ENCODE measurements at places on chromosomes 2 and 18.

DNA sequence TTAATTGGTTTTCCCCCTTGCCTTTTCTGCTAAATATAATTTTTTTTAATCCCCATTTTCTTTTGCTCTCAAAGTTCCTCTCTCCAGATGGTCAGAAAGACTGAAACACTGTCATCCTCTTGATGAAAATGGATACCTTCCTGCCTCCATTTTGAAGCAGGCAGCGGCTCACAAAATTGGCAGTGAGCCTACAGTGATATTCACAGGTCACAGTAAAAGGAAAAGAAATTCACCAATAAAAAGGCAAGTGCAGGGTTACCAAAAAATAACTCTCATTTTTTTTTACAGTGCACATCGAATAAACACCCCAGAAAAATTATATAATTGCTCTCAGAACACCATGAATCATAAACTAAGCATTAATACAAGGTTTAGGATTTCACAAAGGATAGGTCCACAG lies 307.5 kb downstream of the TCF4 start:
- no peak for DNase-seq

DNA sequence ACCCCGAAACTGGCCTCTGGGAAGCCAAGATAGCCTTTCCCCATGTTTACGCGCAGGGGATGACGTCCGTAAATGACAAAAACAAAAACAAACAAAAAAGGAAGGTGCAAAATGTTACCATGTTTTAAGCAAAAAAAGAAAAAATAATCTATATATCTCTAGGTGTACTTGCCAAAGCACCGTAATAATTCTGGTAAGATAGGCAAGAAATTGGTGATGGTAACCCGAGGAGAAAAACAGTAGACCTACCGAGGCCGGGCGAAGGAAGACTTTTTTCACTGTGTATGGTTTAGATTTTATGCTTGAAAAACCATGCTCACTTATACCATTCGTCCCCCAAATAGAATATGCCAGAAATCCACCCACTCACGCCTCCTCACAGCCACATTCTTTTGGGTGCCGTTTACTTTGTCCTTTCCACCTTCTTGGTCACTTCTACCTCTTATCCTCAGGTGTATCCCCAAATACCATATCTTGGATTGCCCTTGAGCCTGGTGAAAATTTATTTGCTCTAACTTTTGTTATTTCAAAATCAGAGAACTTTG lies 8.0 kb downstream of the GATA6 start:
- DNase-seq, result no peak

DNA sequence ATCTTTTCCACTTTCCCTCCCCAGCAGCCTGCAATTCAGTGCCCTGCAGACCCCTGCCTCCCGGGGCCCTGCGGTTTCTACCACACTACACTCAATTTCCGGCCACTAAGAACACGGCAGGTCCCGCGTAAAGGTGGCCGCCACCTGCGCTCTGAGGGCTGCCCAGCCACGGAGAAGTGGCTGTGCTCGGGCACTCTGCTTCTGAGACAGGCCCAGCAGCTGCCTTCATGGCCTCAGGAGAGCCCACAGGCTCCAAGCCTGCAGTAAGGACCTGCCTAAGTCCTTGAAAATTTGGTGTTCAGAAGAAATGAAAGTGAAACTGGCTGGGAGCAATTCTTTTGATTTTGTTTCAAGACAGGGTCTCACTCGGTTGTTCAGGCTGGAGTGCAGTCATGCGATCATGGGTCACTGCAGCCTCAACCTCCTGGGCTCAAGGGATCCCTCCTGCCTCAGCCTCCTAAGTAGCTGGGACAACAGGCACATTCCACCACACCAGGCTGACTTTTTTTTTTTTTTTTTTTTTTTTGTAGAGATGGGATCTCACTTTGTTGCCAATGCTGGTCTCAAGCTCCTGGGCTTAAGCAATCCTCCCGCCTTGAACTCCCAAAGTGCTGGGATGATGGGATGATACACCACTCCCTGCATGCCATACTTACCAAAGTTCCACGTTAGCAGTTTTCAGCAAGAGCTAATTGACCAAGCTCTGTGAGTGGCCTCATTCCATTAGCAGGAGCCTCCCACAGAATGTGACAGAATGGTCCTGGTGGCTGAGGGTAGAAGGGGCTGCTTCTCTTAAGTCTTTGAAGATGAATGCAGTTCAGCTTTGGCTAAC lies 14.6 kb upstream of the ALPP start:
- no peak for DNase-seq

- DNase-seq, result peak; percentile 20
Measured at GRCh38 chr2:208373460-208374089, 33.0 kb upstream of the PTH2R start.

GRCh38 chr2:29052807-29053206 lies 21.5 kb downstream of the PCARE start:
- no peak for DNase-seq

DNA sequence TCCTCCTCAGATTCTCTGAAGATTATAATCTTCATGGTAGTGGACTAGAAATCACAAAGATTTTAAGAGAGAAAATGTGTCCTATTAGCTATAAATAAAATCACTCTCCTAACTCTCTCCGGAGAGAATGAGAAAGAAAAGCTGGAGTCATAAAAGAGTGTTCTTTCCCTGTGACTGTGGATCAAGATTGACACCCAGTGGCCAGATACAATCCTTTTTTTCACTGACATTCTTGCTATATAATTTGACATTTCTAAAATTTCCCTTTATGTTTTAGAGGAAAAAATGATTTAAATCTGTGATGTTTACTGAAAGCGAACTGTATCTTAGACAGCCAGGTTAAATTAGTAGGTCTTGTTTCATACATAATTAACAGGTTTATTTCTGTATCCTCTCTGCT lies 35.4 kb upstream of the LRP2 start:
- DNase-seq, result no peak

DNA sequence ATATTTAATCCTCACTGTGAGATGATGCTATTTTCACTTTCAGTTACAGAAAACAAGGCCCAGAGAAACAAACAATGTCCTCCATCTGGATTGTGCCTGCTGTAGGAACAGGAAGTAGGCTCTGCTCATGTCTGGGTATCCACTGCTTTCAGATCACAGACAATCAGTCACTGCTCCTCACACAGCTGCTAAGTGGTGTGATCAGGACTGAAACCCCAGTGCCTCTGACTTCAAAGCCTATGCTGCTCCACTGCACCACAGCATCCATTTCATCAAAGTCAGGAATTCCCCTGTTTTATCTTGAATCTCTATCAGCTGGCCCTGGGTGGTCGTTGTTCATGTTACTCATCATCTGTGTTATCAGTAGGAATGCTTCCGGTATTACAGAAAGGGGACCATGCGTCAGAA lies 303.8 kb upstream of the TRIB2 start:
- no peak for DNase-seq

GRCh38 chr18:11258039-11258610 lies 108.8 kb upstream of the PIEZO2 start:
- DNase-seq, result peak; percentile 38

DNA sequence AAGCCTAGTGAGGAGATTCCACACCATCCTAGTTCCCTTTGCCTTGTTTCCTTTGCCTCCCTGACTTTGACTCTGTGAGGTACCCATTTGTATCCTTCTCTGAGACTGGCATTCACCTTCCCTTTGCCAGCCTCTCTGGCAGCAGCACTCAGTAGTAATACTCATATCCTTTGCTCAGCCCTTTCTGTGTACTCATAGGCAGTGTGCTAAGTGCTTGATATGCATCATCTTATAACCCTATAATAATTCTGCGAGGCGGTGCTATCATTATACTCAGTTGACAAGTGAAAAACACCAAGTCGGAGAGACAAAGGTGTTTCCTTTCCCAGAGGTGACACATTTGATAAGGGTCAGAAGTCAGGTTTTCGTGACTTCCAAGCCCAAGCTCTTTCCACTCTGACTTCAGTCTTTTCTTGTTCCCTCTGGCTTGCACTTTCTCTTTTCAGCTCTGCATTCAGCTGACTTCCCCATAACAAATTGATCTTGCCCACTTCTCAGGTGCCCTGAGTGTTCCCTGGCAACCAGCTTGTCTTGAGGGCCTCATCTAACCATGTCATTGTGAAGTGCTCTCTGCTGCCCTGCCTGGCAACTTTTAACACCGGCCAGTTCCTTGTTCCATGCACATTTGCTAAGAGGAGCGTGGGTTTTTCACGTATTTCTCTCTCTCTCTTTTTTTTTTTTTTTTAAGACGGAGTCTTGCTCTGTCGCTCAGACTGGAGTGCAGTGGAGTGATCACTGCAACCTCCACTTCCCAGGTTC lies 94.5 kb upstream of the UPP2 start:
- no peak for DNase-seq

DNA sequence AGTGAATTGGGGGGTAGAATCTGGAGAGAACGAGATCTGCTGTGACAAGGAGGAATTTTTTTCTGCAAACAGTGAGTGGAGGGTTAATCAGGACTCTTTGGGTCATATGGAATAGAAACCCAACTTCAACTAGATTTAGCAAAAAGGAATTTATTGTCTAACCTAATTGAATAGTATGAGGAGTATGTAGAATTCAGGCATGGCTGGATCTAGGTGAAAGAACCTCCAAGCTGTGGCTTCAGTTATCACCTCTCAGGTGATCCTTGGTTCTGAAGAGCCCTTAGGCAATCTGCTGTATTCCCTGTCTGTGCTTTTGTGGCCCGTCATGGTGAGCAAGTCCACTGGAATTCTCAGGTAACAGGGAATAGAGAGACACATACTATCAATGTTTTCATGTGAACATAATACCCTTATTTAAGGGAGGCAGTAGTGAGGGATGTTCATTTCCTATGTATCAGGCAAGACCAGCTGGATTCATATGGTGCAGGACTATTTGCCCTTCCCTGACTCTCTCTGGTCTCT lies 164.7 kb downstream of the ALPK2 start:
- no peak for DNase-seq

- no peak for DNase-seq
Measured at GRCh38 chr2:128309280-128310093, 9.2 kb downstream of the HS6ST1 start.

GRCh38 chr2:26359886-26360473 lies 13.4 kb upstream of the ADGRF3 start:
- no peak for DNase-seq

GRCh38 chr18:45063246-45064038 lies 382.8 kb downstream of the SETBP1 start:
- DNase-seq, result no peak

DNA sequence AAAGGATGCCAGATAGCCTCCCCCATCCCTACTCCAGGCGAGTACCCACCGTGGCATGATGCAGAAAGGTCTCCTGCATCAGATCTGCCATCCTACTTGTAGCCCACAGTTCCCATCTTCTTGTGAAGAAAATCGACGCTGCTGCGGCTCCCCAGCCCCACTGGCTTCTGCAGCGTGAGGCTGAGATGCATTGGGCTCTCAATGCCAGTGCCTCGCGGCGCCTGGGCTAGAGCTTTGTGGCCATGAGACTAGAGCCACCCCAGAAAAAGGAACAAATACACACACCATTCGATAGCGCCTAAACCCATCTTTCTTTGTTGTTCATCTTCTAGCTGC lies 2.8 kb downstream of the NOL4 start:
- DNase-seq, result no peak

GRCh38 chr18:35876243-35876642 lies 96.2 kb upstream of the RMP24 start:
- no peak for DNase-seq

GRCh38 chr2:230938098-230938497 lies 13.1 kb upstream of the GPR55 start:
- DNase-seq, result no peak

- no peak for DNase-seq
Measured at GRCh38 chr2:181777734-181778133, 97.4 kb upstream of the NEUROD1 start.

DNA sequence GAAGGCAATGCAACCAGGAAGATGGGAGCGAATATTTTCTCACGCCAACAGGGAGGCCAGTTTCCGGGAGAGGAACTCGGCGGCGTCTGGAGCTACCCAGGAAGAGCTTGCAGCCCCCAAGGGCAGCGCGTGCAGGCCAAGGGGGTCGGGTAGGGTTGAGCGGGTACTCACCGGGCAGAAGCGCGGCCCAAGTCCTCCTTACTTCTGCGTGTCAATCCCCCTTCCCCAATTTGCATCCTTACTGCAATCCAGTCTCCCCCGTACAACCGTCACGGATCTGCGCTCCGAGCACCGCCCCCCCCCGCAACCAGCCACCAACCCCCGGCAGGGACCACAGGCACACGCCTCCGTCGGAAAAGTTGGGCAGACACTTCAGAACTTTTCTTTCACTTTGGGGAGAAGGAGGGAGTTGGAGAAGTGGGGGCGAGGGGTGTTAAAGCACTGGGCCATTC lies 1.3 kb downstream of the ATP8B1 start:
- DNase-seq, result no peak

- DNase-seq, result no peak
Measured at GRCh38 chr2:100119235-100119634, 23.2 kb downstream of the AFF3 start.

DNA sequence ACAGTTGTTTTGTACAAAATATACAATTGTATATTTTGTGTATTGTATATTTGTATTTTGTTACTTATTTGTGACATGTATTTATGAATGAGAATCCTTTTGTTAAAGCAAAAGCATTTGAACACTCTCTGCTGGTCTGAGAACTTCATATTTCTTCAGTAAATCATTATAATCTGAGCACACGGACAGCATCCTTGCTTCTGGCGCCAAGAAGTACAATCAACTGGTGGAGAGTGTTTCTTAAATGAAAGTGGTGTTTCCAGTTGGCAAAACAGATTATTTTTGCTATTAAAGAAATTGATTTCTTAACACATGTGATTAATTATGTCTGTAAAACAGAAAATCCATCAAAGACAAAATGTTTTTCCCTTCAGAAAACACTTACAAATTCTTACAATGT lies 95.1 kb upstream of the COPS8 start:
- DNase-seq, result no peak

- DNase-seq, result no peak
Measured at GRCh38 chr2:43495727-43496126, 100.1 kb downstream of the THADA start.

DNA sequence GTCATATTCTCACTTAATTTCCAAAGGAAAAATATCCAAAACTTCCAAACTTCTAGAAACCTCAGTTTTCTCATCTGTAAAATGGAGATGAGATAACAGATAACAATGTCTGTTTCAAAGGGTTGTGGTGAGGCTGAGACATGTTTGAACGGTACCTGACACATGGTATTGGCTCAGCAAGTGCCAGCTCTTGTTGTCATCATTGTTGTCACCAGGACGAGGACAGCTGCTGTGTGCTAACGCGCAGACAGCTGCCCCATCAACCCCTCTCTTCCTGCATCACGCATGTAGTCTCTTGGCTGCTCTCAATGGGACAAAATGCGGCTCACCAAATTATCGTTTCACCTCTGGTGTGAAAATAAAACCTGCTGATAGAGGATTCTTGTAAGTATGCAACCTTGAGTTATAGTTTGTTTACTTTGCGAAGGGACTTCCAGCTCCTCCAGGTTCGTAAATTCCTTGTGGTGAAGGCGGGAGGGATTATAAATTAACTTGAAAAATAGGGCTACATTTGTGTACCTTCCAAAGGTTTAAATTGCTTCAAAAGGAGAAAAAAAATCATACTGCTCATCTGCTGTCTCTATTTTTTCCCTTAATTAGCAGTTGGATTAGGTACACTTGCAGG lies 605.4 kb downstream of the BCL11A start:
- DNase-seq, result no peak

- peak; percentile 34 for DNase-seq
Measured at GRCh38 chr2:237451643-237452469, 35.2 kb upstream of the MLPH start.

GRCh38 chr2:75287624-75288316 lies 88.5 kb upstream of the TACR1 start:
- DNase-seq, result no peak
